Stimulated activated CD8-positive, alpha-beta memory T cell treated with anti-CD3 and anti-CD28 coated beads, Interleukin-4, amount 100 ng/mL, for 4 hours (primary cell): ENCODE measurements at places on chromosomes 13 and 19.

- no peak for DNase-seq
Measured at GRCh38 chr13:112638919-112639318, 50.9 kb upstream of the ATP11A start.

- DNase-seq = no peak
Measured at GRCh38 chr19:50836543-50837195, 3.3 kb upstream of the KLK15 start.

GRCh38 chr13:19860884-19861655 is 2.4 kb downstream of the ZMYM5 start:
- DNase-seq = no peak

- no peak for DNase-seq
Measured at GRCh38 chr13:28047757-28048388, 52.5 kb downstream of the FLT3 start.

DNA sequence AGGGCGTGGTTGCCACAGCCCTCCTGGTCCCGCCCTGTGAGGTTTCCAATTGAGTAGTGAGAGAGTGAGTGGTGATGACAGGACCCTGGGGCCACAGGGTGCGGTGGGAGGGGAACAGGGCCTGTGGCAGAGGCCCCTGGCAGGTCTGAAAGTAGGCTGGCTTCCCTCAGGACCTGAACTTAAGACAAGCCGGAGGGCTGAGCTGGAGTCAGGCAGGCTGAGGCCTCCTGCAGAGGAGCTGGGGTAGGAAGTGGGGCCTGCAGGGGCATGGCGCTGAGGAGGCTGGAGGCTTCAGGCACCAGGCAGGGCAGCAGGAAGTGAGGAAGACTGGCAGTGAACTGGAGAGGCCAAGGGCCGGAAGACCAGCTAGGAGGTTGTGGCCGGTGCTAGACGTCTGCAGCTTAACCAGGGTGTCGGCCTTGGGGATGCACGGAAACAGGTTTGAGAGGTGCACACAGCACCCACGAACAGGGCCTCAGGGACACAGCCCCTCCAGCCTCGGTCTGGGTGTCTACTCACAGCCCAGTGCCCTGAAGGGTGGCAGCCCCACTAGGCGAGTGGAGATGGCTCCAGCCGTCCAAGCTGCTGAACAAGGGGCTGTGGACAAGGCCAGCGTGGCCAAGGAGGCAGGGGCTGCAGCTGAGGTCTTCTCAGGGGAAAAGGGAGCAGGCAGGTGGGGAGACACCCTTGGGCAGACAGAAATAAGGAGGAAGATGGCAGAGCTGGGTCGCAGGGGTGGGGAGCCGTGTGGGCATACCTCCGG is 17.8 kb downstream of the POP4 start:
- DNase-seq = no peak

DNA sequence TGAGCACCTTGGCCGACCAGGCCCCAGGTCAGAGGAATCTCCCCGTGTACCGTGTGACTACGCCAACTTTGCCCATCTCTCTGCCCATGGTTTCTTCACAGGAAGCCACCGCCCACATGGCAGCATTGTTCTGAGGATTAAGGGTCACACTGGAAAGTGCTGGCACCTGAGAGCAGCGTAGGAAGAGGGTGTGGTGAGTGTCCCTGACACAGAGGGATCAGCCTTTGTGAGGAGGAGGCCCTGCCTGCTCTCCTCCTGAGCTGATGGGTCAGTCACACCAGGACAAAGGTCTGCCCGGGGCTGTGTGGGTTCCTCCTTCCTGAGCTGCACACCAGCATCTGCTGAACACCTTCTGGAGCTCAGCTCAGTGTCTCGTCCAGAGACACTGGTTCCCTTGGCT is 32.2 kb upstream of the SLC15A1 start:
- no peak for DNase-seq

DNA sequence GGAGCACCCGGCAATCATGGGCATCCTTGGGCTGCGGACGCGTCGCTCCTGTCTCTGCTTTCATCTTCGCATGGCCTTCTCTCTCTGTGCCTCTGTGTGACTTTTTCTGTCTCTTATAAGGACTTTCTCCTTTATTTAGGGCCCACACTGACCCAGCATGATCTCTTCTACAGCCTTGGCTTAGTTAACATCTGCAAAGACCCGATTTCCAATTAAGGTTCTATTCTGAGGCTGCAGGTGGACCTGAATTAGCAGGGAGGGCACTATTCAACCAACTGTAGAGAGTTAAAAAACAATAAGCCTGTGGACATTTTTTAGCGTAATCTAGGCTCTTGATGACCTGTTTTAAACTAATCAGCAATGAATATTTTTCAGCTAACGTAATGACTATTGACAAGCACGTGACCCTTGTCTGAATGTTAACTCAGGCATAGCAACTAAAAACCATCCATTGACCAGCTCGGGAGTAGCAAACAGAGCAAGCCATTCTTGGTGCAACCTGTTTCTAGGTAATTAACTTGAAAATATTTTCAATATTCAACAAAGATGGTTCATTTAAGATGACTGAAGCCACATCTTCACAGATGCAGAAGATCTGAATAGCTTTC is 15.2 kb downstream of the F10 start:
- no peak for DNase-seq

DNA sequence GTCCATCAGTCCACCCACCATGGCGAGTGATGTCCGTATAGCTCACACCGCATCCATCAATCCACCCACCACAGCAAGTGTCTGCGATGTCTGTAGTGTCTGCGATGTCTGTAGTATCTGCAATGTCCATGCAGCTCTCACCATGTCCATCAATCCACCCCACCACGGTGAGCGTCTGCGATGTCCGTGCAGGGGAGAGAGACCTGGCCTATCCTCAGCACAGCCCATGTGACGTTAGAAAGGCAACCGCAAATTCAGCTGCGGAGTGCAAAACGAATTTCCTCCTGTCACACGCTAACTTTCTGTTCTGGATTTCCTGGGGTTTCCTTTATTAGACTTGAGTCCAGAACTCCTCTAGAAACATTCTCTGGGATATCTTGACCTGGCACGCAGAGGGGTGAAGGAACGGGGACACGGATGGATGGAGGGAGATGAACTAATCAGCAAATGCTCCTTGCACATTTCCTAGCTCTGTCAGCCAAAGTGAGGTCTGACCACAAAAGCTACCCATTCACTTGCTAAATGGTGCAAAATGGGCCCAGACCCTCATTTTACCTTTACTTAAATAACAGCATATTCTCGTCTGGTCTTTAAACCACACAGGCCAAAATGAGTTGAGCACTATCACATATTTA is 18.3 kb downstream of the RASA3 start:
- no peak for DNase-seq

DNA sequence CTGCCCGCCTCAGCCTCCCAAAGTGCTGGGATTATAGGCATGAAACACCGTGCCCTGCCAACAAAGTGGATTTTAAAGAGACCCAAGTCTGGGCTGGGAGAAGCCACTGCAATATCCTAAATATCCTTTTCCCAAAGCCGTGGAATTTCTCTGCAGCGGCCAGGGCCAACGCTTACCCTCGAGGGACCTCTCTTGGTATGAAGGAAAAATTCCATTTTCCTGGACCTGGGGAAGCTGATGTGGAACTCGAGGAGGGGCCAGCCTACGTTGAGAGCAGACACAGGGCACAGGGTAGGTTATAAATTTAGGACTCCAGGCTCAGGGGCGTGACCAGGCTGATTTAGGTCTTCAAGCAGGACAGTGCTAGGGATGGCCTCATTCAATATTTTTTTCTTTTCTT is 17.7 kb upstream of the UPF1 start:
- no peak for DNase-seq

- peak; percentile 34 for DNase-seq
Measured at GRCh38 chr19:13234518-13234917, 84.3 kb downstream of the IER2 start.
